Mesenchymal stem cell (in vitro differentiated cells and primary cell): ENCODE measurements at places on chromosomes 5 and 9.
A peak's percentile ranks its signal among the peaks of the same experiment; 100 is the strongest.

DNA sequence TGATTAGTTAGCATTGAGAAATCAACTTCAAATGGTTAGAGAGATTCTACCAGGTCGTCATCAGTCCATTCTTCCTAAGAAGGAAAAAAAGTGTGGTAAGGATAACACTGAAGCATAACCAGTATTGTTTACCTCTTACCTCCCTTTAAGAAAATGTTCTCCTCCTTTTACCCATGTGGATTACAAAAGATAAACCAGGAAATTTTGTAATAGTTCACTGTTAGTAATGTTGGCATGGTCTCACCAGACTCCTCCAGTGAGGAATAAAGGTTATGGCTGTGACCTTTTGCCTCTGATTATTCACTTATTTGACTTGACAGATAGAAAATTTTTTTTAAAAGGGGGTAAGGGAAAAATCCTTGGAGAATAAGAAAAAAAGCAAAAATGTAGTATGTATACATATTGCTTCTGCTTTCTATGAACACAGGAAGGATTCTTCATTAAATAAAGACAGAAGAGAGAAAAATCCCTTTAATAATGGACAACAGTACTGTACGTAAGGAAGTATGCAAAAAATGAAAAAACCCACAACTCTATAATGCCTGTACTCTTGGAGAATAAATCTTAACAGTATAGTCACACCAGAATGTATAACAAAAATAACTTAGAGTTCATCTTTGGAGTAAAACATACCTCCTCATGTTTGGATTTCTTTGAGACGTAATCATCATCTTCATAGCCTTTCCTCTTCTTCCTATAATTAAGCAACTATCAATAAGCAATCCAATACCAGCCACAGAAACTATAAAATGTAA is 18.1 kb downstream of the CCNH start:
- H3K36me3 ChIP-seq: peaks cover 89% of the 10 kb centered on the region
- no peaks in the 10 kb centered on the region for H3K27me3 ChIP-seq
- DNase-seq: peak; percentile 69
- no peak overlapping the region for H3K4me3 ChIP-seq
- H3K4me1 ChIP-seq: peaks cover 3% of the 10 kb centered on the region
- peak overlapping the region; percentile 85 for H3K27ac ChIP-seq

DNA sequence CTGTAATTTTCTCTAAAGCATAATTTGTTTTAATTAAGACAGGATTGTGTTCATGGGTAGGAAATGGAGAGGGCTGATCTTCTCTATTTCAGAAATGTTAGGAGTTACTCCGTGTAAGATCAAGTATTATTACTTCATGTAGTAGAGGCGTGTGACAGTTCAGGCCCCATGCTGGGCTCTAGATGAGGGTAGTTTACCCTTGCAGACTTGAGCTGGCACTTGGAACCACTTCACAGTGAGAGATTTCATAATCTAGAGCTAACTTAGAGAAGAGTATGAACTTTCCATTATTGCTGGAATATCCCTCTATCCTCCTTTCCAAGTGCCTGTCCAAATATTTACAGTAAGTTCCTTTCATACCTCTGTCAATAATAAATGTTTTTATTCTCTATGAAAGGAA is 195.1 kb downstream of the PCSK5 start:
- no peaks in the 10 kb centered on the region for H3K4me1 ChIP-seq
- no peak overlapping the region for H3K27ac ChIP-seq
- H3K27me3 ChIP-seq: no peaks in the 10 kb centered on the region
- H3K4me3 ChIP-seq: no peak overlapping the region
- no peak for DNase-seq

- no peaks in the 10 kb centered on the region for H3K4me1 ChIP-seq
- no peak overlapping the region for H3K27ac ChIP-seq
- DNase-seq: no peak
- peaks cover 58% of the 10 kb centered on the region for H3K27me3 ChIP-seq
- no peak overlapping the region for H3K4me3 ChIP-seq
- H3K36me3 ChIP-seq: peaks cover 21% of the 10 kb centered on the region
Observed at GRCh38 chr9:114424126-114424525, 36.3 kb upstream of the AKNA start.

- no peaks in the 10 kb centered on the region for H3K27me3 ChIP-seq
- H3K36me3 ChIP-seq: peaks cover 56% of the 10 kb centered on the region
- DNase-seq: peak; percentile 66
- H3K4me3 ChIP-seq: no peak overlapping the region
- H3K4me1 ChIP-seq: no peaks in the 10 kb centered on the region
Observed at GRCh38 chr5:179568721-179569120, 18.4 kb downstream of the RUFY1 start.

DNA sequence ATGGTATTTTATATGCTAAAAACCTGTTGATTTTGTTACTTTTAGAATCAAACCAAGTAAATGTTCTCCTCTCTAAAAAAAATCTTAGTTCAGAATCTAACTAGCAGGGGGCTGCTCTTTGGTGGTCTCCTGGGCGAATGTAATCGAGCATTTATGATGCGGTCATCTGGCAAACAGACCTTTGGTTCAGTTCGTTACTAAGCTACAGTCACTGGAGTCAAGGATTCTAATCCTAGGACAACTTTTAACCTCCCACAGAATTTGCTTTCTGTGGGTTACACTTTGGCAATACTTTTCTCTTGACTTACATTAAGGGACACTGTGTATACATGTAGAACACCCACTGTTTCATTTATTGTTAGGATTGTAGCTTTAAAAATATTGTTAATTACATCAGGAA is 26.3 kb upstream of the FREM1 start:
- H3K4me3 ChIP-seq: no peak overlapping the region
- peak; percentile 13 for DNase-seq
- H3K36me3 ChIP-seq: no peaks in the 10 kb centered on the region
- no peaks in the 10 kb centered on the region for H3K27me3 ChIP-seq
- H3K27ac ChIP-seq: no peak overlapping the region

- no peak for DNase-seq
- no peak overlapping the region for H3K4me3 ChIP-seq
- no peaks in the 10 kb centered on the region for H3K36me3 ChIP-seq
Observed at GRCh38 chr5:153863951-153864350, 174.8 kb downstream of the FAM114A2 start.

- DNase-seq: peak; percentile 58
- H3K4me3 ChIP-seq: no peak overlapping the region
- no peak overlapping the region for H3K27ac ChIP-seq
- H3K4me1 ChIP-seq: peaks cover 1% of the 10 kb centered on the region
Observed at GRCh38 chr5:56900858-56901578, 8.4 kb upstream of the SETD9 start.

DNA sequence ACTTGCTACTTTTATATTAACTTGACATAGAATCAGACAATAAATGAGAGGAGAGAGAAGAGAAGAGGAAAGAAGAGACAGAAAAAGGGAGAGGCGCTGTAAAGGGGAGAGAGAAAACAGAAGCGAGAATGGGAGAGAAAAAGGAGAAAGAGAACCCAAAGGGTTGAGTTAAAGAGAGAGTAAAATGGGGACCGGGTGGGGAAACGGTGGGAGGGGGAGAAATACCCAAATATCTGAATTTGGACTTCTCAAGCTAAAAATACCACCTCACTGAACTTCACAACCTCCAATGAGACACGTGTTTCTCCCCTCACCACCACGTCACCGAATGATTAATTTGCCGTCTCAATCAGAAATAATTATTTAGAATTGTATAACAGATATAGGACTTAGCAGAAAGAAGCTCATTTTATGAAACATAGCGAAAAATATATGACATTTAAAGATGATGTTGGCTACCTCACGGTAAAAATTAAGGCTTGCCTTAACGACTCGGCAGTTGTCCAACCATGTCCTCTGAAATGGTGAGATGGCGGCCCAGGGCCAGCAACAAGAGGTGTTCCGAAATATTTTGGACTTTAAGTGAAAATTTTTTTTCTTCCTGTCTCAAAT is 204.1 kb downstream of the MEF2C start:
- DNase-seq: no peak
- H3K27me3 ChIP-seq: peaks cover 93% of the 10 kb centered on the region
- H3K36me3 ChIP-seq: no peaks in the 10 kb centered on the region
- H3K27ac ChIP-seq: no peak overlapping the region
- no peak overlapping the region for H3K4me3 ChIP-seq
